ENCODE measurements at places on chromosomes 7 and 10.

DNA sequence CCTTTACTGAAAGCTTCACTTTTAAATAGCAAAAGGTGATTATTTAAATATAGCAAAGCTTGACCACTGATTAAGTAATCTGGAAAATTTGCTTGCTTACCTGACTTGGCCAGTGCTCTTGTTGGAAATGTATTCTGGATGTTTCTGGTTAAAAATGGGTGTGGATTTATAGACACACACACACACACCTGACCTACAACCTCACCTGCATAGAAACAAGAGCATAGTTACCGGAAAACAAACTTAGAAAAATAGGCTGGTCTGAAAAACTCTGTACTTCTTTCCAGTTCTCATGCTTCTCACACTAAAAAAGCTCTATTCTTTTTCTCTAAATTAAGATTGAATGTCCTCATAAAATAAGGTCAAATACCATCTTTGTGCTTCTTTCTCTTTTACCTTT lies at the start of gene AGR3:
Gene AGR3 (minus strand): TSS at position 140 of the 400 bp plus-strand sequence. CDS start 3,365 bp downstream, outside the sequence.
- DNase-seq = no peak

DNA sequence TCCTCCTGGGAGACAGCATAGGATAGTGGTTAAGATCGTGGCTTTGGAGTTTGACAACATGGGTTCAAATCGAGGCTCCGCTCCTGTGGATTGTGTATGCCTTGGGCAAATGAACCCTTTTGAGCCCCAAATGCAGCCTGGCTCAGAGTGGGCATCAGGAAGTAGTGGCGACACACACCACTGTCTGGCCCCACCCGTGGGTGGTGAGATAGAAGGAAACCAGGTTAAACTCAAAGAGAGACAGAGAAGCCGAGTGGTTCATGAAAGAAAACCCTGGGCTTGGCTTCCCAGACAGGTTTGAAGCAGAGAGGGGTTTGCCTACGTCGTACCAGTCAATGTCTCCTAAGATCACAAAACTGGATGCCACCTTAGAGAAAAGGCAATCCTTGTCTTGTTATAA lies 57.7 kb downstream of the PRTFDC1 start:
- no peak for DNase-seq

- DNase-seq = no peak
These were observed 99.8 kb downstream of the DYNC2I1 start for GRCh38 chr7:158955932-158956804.

- DNase-seq = peak; percentile 92
These were observed at the start of gene ZNF783 for GRCh38 chr7:149261829-149262617. Gene ZNF783 (plus strand): TSS chr7:149262196. CDS start chr7:149262334, 138 bp downstream.

DNA sequence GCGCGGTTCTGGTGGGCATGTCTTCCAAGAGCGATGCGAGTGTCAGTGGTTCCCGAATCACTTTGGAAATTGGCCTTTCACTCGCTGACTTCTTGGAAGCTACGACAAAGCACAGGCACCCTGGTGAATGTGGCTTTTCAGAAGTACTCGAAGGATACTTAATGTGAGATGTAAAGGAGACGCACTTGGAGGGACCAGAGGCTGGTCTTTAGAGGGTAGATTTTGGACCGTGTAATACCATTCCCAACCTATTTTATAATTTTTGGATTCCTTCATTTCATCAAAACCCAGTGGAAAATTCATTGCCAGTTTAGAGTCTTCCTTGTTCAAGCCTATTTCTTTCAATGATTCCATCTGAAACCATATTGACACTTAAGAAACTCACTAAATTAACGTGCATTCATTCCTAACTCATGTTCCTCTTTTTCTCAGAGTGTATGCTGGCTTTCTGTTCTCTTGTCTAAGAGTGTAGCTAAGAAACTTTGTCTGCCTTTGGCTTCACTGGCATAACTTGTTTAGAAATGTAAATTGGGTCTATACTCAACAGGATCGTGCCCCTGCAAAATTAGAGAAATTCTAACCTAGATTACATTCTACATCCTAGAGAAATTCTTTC lies 645 bp upstream of the COPG2 start:
- DNase-seq = no peak

- DNase-seq = no peak
These were observed 36.7 kb downstream of the RAB19 start for GRCh38 chr7:140440593-140440992.

GRCh38 chr7:80392229-80393169 lies 119.4 kb downstream of the GNAT3 start:
- no peak for DNase-seq

All from retina (tissue), 1 donor.